ENCODE measurements at places on chromosomes 13 and 19.

DNA sequence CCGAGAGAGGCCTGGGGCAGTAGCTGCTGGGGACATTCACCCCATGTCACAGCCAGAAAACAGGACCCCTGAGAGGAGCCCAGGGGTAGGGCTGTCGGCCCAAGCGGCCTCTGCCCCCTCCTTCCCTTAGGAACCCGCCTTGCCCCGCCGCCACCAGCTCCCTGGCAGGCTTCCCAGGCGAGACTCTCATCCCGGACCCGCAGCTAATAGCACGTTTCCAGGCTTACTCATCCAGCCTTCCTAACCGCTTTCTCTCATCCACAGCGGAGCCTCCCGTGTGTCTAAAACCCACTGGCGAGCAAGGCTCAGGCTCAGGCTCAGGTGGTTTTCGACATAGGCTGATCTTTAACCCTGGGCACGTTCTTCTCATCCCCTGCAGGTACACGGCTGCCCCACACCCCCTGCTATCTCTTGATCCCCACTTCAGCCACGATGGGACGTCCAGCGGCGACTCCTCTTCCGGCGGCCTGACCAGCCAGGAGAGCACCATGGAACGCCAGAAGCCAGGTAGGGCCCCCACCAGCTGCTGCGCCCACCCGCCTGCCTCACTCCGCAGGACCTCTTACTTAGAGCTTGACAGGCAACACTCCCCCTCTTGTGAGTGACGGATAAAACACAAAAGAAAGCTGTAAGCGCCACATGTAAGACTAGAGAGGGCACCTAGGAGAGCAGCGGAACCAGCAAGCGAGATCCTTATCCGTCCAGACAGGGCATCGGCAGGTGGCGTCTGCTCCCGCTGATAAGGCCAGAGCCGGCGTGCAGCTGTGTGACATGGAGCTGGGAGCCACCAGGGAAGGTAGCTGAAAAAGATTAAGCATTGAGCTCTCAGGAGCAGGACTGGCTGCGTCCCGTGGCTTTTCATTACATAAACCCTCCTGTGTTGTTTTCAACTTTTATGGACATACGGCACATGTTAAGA is 71.3 kb downstream of the DPF1 start:
- DNase-seq, result no peak

GRCh38 chr19:3611841-3612240 is 5.2 kb upstream of the TBXA2R start:
- DNase-seq, result no peak

GRCh38 chr13:92303428-92303827 is 905.0 kb downstream of the GPC5 start:
- no peak for DNase-seq

GRCh38 chr13:111287201-111287600 is 33.2 kb upstream of the TEX29 start:
- DNase-seq, result no peak

- no peak for DNase-seq
Observed at GRCh38 chr13:95559100-95559499, 6.6 kb downstream of the CLDN10 start.

- DNase-seq, result no peak
Observed at GRCh38 chr13:58935689-58936088, 1228.0 kb downstream of the DIAPH3 start.

GRCh38 chr19:33340991-33341390 is 32.5 kb upstream of the CEBPG start:
- no peak for DNase-seq

- DNase-seq, result no peak
Observed at GRCh38 chr19:51479531-51480331, 1.4 kb downstream of the CEACAM18 start.

DNA sequence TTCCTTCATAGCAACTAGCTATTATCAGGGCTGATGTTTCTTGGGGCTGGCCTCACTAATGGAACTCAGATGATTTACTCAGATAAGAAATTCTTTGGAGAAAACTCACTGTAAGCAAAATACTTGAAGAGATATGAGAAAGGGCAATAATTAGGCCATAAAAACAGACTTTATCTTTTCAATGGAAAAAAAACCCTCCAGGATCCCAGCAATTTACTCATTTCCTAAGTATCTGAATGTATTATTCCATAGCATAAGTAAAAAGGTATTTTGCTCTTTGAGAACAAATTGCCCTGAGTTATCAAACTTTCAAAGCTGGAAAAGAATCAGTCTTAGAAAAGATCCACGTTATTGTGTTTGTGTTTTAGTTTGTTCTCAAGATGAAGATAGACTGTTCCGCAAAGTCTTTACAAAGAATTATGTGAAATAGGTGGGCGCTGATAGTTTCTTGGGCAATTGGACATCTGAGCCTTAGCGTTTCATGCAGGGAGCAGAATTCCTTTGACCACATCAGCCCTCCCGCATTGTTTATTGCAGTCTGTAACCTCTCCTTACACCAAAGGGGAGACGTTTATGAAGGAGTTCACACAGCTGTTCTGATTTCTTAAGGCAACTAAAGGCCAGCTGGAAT is 29.1 kb upstream of the CSNK1A1L start:
- no peak for DNase-seq

DNA sequence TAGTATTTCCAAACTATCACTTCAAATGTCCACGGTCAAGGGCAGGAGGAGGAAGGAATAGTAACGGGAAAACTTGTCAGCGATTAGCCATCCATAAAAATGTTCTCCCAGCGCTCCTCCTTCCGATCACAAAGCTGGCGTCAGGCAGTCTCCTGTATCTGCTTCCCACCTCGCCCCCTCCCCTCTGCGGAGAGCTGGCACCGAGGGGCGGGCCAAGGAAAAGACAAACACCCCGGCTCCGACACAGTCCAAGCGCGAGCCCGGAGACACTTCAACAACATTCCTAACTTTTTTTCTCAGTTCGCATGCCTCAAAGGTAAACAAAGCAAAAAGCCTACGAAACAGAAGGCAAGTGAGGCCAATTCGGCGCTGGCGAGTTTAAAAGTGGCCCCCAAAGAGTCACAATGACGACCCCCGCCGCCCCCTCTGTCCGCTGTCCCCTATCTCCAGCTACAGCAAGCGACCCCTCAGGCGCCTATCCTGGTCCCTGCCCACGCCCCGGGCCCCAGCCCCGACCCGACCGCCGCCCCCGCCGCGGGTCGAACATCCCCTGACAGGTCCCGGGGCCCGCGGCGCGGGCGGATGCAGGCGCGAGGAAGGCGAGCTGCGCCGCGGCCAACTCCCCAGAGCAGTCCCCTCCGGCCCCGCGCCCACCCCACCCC is 736 bp downstream of the SMAD9 start:
- peak; percentile 34 for DNase-seq

GRCh38 chr19:43848821-43849220 is 21.7 kb downstream of the ZNF283 start:
- no peak for DNase-seq

- DNase-seq, result no peak
Observed at GRCh38 chr13:107185889-107186288, 618.0 kb upstream of the ARGLU1 start.

- DNase-seq, result no peak
Observed at GRCh38 chr13:98648686-98649085, 71.8 kb upstream of the STK24 start.

GRCh38 chr13:37313372-37313771 is 207.9 kb upstream of the CSNK1A1L start:
- no peak for DNase-seq

- DNase-seq, result no peak
Observed at GRCh38 chr13:36920616-36921185, 663 bp upstream of the SMAD9 start.

GRCh38 chr19:47111006-47111621 is 2.5 kb downstream of the ZC3H4 start:
- no peak for DNase-seq

- no peak for DNase-seq
Observed at GRCh38 chr13:63425131-63425530, 2009.5 kb upstream of the PCDH20 start.

- no peak for DNase-seq
Observed at GRCh38 chr13:99990126-99990977, 8.8 kb downstream of the ZIC2 start.
